ENCODE measurements at places on chromosomes 13 and 19.

- no peak for DNase-seq
Observed at GRCh38 chr19:6890401-6890913, 3.1 kb downstream of the ADGRE1 start.

DNA sequence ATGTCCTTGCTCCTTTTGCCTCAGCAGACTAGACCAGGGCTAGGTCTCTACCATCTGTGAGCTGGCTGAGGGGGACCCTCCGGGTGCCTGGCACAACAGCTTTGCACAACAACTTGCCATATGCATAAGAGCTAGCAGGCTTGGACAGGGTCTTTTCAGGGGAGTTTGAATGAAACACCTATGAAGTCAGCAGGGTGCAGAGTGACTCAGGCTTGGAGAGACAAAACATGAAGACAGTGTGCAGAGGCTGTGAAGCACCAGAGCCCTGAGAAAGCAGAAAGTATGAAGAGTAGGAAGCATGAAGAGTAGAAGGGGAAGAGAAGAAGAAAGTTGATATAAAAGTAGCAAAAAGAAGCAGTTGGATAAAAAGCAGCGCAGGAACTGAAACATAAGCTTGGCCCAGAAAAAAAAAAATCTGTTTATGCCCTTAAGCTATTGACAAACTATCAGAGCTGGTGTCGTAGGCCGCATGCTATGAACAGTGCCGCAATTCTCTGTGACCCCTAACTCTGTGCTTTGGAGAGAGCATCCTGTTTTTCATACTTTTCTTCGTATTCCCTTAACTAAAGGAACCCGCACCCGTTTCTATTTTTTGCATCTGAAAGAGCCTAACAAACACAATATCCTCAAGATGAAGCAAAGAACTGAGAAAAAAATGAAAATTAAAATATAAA, 52.7 kb upstream of the FAM216B start:
- DNase-seq = no peak

- no peak for DNase-seq
Observed at GRCh38 chr19:624433-625109, 8.8 kb downstream of the POLRMT start.

GRCh38 chr19:23436944-23437343, 41.7 kb upstream of the ZNF91 start:
- no peak for DNase-seq

- peak; percentile 70 for DNase-seq
Observed at GRCh38 chr19:29528350-29528945, 2.7 kb downstream of the VSTM2B start.

- no peak for DNase-seq
Observed at GRCh38 chr19:32692727-32693061, 1.1 kb downstream of the NUDT19 start.

DNA sequence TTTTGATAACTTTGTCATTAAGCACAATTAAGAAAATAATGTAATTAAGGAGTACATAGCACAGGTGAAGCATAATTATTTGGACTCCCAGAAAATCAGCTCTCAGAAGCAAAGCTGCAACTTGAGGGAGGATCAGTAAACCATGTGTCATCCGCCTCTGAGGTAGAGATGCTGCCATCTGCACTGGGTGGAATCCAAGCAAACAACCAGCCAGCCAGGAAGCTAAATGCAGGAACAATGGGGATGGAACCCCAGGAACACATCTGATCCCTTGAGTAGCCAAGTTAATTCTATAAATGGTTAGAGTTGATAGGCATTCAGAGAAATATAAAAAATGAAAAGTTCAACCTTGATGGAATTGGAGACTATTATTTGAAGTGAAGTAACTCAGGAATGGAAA, 520.2 kb downstream of the RFC3 start:
- no peak for DNase-seq
